ENCODE measurements at places on chromosomes 2 and 18.

DNA sequence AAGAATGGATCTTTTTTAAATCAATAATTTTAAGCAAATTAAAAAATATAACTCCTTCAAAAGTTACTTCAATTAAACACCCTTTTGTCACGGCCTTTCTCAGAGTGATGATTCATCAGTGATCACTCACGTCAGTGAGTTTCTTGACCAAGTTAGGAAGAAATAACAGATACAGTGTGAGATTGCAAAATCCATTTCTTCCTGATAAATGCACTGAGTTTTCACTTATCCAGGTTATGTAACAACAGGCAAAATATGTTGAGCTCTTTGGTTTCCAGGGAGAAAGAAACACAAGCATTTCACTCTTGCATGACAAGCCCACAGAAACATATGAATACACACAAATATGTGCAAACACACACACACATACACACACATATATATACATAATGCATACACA lies 195.9 kb upstream of the CYRIA start:
- no peaks in the 10 kb centered on the region for H3K36me3 ChIP-seq
- no peaks in the 10 kb centered on the region for H3K27me3 ChIP-seq
- no peak overlapping the region for H3K27ac ChIP-seq
- no peak overlapping the region for H3K4me3 ChIP-seq

- DNase-seq: no peak
- H3K4me3 ChIP-seq: no peak overlapping the region
- no peaks in the 10 kb centered on the region for H3K36me3 ChIP-seq
These were observed 120.0 kb downstream of the DOCK10 start for GRCh38 chr2:224922142-224922727.

- H3K27ac ChIP-seq: no peak overlapping the region
- H3K36me3 ChIP-seq: no peaks in the 10 kb centered on the region
- peaks cover 2% of the 10 kb centered on the region for H3K4me1 ChIP-seq
- H3K4me3 ChIP-seq: no peak overlapping the region
- H3K27me3 ChIP-seq: no peaks in the 10 kb centered on the region
- DNase-seq: no peak
These were observed 6.9 kb upstream of the GPR155 start for GRCh38 chr2:174493549-174494331.

GRCh38 chr2:28359222-28360057 lies 33.2 kb upstream of the FOSL2 start:
- no peaks in the 10 kb centered on the region for H3K27me3 ChIP-seq
- no peaks in the 10 kb centered on the region for H3K36me3 ChIP-seq
- DNase-seq: no peak
- H3K4me1 ChIP-seq: peaks cover 9% of the 10 kb centered on the region

DNA sequence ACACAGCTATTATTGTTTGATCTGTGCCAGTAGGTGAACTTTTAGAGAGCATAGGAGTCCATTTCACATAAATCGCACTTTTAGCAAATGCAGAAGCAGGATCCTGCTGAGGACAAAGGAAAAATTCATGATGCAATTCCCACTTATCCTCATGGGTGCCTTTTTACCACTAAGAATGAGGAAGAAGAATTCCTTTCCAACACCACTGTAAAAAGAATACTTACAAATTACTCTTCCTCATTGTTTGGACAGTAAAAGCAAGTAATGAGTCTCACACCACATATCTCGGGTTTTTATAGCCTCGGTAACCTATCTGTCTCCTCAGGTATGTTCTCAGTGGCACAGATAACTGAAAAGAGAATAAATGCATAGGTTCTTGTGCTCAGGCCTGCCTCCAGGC lies 238.5 kb downstream of the MTX2 start:
- H3K4me3 ChIP-seq: no peak overlapping the region
- no peaks in the 10 kb centered on the region for H3K4me1 ChIP-seq
- H3K27me3 ChIP-seq: no peaks in the 10 kb centered on the region
- no peaks in the 10 kb centered on the region for H3K36me3 ChIP-seq
- no peak for DNase-seq

- peaks cover 7% of the 10 kb centered on the region for H3K4me1 ChIP-seq
- no peak overlapping the region for H3K4me3 ChIP-seq
- H3K36me3 ChIP-seq: no peaks in the 10 kb centered on the region
- no peaks in the 10 kb centered on the region for H3K27me3 ChIP-seq
- no peak overlapping the region for H3K27ac ChIP-seq
These were observed 441.5 kb upstream of the POU3F3 start for GRCh38 chr2:104412384-104412783.

- H3K4me1 ChIP-seq: no peaks in the 10 kb centered on the region
- no peaks in the 10 kb centered on the region for H3K27me3 ChIP-seq
- H3K4me3 ChIP-seq: no peak overlapping the region
- DNase-seq: no peak
- no peak overlapping the region for H3K27ac ChIP-seq
- no peaks in the 10 kb centered on the region for H3K36me3 ChIP-seq
These were observed 1523.7 kb upstream of the PIK3C3 start for GRCh38 chr18:40431071-40431985.

DNA sequence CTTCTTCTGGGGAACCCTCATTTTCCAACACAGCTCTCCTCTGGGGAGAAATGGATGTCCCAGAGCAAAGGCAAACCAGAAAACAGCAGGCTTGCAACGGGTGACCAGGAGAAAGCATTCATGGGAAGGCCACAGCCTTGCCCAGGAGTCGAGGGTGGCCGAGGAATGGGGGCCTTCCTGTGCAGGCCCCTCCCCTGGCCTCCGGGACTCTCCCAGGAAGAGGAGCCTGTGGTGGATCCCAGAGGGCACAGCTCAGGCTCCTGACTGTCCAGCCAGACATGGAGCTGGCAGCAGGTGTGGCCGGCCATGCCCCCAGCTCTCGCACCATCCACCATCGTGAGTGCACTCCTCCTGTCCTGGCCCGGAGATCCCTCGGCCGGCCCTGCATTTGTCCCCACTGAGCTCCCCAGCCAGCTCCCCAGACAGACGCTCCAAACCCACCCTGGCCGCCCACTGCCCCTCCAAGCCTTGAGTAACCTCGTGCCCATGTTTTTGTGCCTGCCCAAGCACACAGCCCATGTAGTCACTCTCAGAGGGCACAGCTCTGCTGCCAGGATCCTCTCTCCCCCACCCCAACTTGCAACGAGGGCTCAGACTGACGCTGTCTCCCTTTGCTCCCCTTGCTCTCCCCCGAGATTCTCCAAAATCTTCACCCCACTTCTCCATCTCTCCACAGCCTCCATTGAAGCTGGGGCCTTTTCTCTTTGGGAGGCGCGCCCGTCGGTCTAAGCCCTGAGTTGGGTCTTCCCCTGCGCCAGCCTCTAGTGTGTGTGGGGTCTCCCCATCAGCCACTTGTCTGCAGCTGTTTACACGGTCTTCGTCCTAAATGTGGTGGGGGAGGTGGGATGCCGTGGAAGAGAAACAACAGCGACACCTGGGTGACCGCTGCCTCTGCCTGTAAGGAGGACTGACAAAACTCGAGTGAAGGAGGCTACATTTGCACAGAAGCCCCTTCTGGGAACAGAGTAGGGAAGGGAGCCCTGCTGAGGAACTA lies 9.8 kb downstream of the PRLH start:
- H3K36me3 ChIP-seq: no peaks in the 10 kb centered on the region
- H3K27ac ChIP-seq: no peak overlapping the region
- no peaks in the 10 kb centered on the region for H3K4me1 ChIP-seq
- H3K4me3 ChIP-seq: no peak overlapping the region
- no peaks in the 10 kb centered on the region for H3K27me3 ChIP-seq

DNA sequence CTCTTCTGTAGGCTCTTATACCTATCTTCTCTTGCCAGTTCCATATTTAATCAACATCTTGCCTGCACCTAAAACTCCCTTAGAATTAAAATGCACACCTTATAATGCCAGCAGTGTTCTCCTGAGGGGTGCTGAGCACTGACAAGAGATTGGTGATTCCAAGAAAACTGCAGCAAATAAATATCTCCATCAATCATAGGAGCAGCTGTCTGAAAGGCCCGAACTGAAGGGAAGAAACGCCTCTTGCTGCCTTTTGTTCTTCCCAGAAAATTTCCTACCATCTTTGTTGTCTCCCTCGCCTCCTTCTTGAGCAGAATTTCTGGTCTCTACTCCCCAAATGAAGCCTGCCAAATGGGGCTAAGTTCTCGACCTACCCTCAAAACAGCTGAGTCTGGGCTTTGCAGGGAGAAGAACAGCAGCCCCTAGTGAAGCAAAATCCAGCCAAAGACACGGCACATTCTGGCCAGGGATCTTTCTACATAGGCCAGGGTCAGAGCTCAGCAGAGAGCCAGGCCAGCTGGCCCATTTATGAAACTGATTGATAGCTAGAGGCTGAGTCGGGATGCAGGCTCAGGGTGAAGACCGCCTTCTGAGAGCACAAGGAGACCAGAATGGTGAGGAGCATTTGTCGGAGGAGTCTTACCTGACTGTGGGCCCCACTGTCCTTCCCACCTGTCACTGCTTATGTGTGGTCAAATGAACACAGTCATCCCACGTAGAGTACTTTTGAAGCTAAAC lies 20.4 kb upstream of the TMEM247 start:
- no peak overlapping the region for H3K4me3 ChIP-seq
- no peak for DNase-seq
- H3K36me3 ChIP-seq: no peaks in the 10 kb centered on the region
- H3K27ac ChIP-seq: no peak overlapping the region
- H3K27me3 ChIP-seq: no peaks in the 10 kb centered on the region

DNA sequence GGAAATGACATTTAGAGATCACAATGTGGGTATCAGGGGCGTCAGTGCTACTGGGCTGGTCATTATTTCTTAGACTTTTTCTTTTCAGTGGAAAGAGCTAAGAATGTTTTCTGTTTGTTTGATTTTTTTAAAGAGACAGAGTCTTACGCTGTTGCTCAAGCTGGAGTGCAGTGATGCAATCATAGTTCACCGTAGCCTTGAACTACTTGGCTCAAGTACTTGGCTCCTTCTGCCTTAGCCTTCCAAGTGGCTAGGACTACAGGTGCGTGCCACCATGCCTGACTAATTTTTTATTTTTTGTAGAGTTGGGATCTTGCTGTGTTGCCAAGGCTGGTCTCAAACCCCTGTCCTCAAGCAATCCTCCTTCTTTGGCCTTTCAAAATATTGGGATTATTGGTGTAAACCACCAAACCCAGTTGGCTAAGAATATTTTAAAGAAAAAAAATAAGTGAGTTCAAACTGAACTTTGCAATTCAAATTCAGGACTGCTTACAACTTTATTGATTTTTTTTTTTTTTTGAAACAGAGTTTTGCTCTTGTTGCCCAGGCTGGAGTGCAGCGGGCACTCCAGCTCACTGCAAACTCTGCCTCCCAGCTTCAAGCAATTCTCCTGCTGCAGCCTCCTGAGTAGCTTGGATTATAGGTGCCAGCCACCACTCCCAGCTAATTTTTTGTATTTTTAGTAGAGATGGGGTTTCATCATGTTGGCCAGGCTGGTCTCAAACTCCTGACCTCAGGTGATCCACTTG lies 154.2 kb downstream of the MIB1 start:
- no peak overlapping the region for H3K4me3 ChIP-seq
- H3K27me3 ChIP-seq: no peaks in the 10 kb centered on the region
- no peaks in the 10 kb centered on the region for H3K4me1 ChIP-seq
- DNase-seq: no peak

DNA sequence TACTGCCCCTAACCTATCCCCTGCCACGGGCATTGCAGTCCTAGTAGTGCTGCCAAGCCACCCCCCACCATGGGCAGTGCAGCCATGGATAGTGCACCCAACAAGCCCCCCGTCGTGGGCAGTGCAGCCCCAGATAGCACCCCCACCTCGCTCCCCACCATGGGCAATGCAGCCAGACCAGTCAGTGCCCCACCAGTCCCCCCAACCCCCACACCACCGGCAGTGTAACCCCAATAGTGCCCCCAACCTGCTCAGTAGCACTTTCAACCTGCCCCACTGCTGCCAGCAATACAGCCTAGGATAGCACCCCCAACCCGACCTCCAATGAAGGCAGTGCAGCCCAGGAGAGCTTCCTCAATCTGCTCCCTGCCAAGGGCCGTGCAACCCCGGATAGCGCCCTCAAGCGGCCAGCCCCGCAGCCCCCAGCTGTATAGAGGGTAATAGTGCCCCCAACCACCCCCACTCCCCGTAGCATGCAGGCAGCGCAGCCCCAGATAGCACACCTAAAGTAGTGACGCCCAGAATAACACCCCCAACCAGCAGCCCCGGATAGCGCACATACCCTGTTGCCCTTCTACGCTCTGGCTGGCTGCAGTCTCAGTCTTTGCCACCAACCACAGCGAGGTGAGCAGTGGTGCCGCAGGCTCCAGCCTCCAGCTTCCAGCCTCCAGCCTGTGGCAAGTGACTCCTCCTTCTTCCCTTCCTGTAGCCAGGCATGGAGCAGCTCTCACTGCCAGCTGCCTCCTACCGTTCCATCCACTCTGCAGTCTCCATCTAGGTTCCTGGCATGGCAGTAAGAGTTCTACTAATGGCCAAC lies 45.4 kb upstream of the ANKRD62 start:
- H3K36me3 ChIP-seq: no peaks in the 10 kb centered on the region
- H3K27ac ChIP-seq: no peak overlapping the region
- H3K4me1 ChIP-seq: no peaks in the 10 kb centered on the region
- DNase-seq: no peak
- H3K27me3 ChIP-seq: no peaks in the 10 kb centered on the region

GRCh38 chr18:79826966-79827365 lies 29.2 kb downstream of the KCNG2 start:
- no peak for DNase-seq
- no peaks in the 10 kb centered on the region for H3K36me3 ChIP-seq
- no peak overlapping the region for H3K27ac ChIP-seq
- H3K27me3 ChIP-seq: no peaks in the 10 kb centered on the region
- H3K4me3 ChIP-seq: no peak overlapping the region

- H3K27ac ChIP-seq: peak overlapping the region; percentile 86
- no peaks in the 10 kb centered on the region for H3K36me3 ChIP-seq
- H3K4me1 ChIP-seq: peaks cover 16% of the 10 kb centered on the region
These were observed 5.1 kb upstream of the GAL3ST2 start for GRCh38 chr2:241771286-241772062.
